Progenitor cell of endocrine pancreas (in vitro differentiated cells): ENCODE measurements at places on chromosomes 1 and 21. TPM values are rescaled to one million over a fixed set of nuclear protein-coding genes. Genes with fewer than 3 reads are reported as not detected.

- no peak overlapping the region for H3K4me3 ChIP-seq
- DNase-seq: no peak
- no peak overlapping the region for H3K27ac ChIP-seq
- no peaks in the 10 kb centered on the region for H3K36me3 ChIP-seq
Measured at GRCh38 chr21:17270229-17270628, 242.6 kb upstream of the CXADR start.

DNA sequence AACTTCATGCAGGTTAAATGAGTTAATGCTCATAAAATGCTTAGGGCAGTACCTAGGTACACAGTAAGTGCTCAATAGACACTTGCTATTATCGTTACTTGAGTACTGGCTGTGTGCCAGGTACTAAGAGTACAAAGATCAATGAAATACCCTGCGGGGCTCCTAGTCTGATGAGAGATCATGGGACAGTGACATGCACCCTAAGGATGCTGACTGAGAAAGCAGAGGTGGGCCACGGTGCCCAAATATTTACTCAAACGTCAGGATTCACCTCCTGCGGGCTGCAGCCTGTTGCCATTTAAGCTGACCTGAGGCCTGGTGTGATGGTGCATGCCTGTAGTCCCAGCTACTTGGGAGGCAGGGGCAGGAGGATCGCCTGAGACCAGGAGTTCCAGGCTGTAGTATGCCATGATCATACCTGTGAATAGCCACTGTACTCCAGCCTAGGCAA, 19.8 kb upstream of the LUZP1 start:
- H3K4me1 ChIP-seq: no peaks in the 10 kb centered on the region
- no peak overlapping the region for H3K27ac ChIP-seq
- no peak for DNase-seq
- H3K36me3 ChIP-seq: no peaks in the 10 kb centered on the region
- no peak overlapping the region for H3K4me3 ChIP-seq

GRCh38 chr1:63903947-63904610, 130.3 kb downstream of the ROR1 start:
- DNase-seq: no peak
- H3K4me3 ChIP-seq: no peak overlapping the region
- no peaks in the 10 kb centered on the region for H3K36me3 ChIP-seq

DNA sequence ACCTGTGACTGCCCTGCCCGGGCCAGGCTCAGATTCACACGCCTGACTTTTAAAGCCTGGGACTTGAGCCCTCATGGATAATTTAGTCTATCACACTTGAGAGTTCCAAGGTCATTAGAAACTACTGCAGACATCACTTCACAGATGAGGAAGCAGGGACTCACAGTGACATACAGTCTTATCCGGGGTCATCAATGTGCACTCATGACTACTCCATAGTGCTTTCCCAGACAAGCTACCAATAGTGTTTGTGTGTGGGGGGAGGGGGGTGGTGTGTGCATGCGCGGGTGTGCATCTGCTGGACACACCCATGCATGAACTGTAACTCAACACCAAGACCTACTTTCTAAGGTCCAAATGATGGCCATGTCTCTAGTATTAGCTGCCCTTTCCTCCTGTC, 16.1 kb upstream of the SLC5A9 start:
- no peaks in the 10 kb centered on the region for H3K36me3 ChIP-seq
- no peak for DNase-seq

The SPRR1A gene
- total RNA-seq: not detected in 2 replicates

DNA sequence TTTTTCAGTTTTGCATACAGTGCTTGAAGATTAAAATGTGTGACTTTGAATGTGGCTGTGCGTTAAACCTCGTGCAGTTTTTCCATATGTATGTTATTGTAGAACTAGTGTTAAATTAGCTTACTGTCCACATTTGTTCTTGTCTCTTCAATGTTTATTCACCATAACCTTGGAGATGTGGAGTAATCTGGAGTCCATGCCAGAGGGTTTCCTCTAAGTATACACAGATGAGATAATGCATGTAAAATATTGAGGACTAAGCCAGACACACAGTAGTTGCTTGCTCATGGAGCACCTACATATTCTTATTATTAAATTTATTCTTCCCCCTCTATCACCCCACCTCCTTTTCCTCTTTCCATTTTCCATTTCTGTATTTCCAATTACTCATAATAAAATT, 7.7 kb upstream of the GIPC2 start:
- H3K27me3 ChIP-seq: no peaks in the 10 kb centered on the region
- no peaks in the 10 kb centered on the region for H3K36me3 ChIP-seq
- no peak for DNase-seq
- H3K4me1 ChIP-seq: peaks cover 3% of the 10 kb centered on the region
- no peak overlapping the region for H3K4me3 ChIP-seq
- no peak overlapping the region for H3K27ac ChIP-seq

The ZNF648 gene
- 0.81 and 1.2 TPM in 2 replicates for total RNA-seq

DNA sequence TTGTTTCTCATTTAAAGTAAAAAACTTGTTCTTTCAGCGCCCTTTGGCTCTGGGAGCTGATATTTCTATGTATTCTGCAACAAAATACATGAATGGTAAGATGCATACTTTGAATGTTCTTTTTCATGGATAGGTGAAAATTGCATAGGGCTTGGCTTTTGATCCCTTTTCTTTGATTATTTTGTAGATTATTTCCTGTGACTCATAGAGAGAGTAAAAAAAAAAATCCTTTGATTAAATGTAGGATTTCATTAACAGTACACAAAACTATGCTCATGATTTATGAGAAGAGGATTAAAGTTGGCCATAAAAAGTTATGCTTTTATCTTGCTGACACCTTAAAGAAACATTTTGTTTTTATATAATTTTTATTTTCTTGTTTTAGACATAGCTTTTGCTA, 18.7 kb downstream of the CTH start:
- peaks cover 27% of the 10 kb centered on the region for H3K36me3 ChIP-seq
- no peaks in the 10 kb centered on the region for H3K27me3 ChIP-seq
- no peak overlapping the region for H3K27ac ChIP-seq
- H3K4me1 ChIP-seq: no peaks in the 10 kb centered on the region

GRCh38 chr1:220887520-220888416, 8.5 kb downstream of the HLX start:
- no peaks in the 10 kb centered on the region for H3K36me3 ChIP-seq
- H3K27me3 ChIP-seq: peaks cover 100% of the 10 kb centered on the region
- no peak overlapping the region for H3K27ac ChIP-seq
- H3K4me1 ChIP-seq: peaks cover 11% of the 10 kb centered on the region

The PEX11B gene
- 21.1 and 23.9 TPM in 2 replicates for total RNA-seq

DNA sequence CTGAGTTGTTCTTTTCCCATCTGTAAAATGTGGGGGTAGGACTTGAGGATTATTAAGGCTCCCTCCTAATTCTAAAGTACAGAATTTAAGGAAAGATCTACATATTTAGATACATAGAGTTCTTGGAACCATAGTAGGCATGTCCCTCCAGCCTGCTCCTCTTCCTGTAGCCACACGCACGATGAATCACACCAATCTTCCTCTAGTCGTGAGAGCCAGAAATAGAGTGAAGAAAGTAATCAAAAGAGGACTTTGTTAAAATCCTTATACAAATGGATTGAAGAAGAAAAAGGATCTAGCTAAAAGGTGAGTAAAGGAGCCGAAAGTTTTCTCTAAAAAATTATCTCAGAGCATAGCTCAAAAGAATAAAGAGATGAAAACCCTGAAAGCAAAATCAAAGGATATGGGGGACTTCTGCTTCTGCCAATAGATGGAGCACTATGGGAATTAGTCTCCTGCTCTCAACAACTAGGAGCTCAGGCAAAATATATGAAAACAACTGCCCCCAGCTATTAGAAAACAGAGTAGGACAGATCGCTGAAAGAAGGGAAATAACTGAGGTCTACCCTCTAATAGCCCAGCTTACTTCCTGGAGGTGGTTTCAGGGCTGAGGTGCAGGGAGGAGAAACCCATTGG, 8.5 kb downstream of the C1orf141 start:
- no peaks in the 10 kb centered on the region for H3K27me3 ChIP-seq
- H3K4me1 ChIP-seq: peaks cover 2% of the 10 kb centered on the region
- no peaks in the 10 kb centered on the region for H3K36me3 ChIP-seq
- H3K27ac ChIP-seq: no peak overlapping the region
- H3K4me3 ChIP-seq: no peak overlapping the region
- DNase-seq: no peak

DNA sequence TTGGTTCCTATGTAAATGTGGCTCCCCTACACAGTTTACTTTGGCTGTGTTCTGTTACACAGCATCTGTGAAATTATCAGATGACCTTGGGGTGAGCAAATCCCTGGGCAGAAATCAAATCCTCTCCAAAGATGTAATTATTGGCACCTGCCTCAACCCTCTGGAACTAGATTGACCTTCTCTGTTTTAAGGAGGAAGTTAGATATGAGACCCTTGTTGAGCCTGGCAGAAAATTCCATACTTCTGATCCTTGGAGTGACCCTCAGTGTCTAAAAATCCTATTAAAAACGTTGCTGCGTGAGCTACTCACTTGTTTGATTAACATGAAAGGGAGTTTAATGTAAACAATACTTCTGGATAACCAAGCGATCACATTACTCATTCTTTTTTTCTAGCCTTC, 122.0 kb downstream of the CLIC6 start:
- DNase-seq: no peak
- H3K36me3 ChIP-seq: no peaks in the 10 kb centered on the region
- H3K27me3 ChIP-seq: no peaks in the 10 kb centered on the region
- H3K27ac ChIP-seq: peak overlapping the region; percentile 51
- peaks cover 37% of the 10 kb centered on the region for H3K4me1 ChIP-seq

DNA sequence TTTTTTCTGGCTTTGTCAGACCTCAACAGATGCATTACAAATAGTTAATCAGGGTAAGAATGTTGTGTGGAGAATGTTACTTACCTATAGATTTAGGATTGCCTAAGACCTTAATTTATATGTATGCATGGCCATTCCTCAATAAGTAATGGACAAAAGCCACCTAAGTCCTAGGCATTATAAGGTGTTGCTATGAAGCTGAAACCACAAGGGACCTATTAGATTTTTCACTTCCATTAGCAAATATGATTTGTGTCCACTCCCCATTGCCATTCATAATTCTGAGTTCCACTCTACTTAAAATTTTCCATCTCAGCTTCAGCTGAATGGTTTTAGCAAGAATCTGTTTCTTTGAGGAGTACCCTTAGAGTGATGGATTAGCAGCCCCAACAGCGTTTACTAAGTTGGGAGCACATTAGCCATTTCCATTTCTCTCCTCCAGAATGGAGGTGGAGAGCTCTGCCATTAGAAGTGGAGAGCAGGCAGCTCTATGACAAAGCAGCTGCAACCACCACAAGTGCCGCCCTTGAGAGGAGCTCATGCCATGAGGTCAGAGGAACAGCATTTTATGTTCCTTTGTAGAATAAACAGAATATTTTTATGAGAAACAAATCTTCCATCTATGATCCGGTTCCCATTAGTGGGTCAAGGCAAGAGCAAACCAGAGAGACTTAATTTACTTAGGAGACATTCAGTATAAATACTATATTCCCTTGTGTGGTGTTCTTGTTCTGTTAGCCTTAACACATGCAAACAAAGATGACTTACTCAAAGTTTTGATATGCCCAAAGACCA, 28.9 kb upstream of the C1orf87 start:
- no peaks in the 10 kb centered on the region for H3K36me3 ChIP-seq
- H3K27me3 ChIP-seq: no peaks in the 10 kb centered on the region
- no peaks in the 10 kb centered on the region for H3K4me1 ChIP-seq

DNA sequence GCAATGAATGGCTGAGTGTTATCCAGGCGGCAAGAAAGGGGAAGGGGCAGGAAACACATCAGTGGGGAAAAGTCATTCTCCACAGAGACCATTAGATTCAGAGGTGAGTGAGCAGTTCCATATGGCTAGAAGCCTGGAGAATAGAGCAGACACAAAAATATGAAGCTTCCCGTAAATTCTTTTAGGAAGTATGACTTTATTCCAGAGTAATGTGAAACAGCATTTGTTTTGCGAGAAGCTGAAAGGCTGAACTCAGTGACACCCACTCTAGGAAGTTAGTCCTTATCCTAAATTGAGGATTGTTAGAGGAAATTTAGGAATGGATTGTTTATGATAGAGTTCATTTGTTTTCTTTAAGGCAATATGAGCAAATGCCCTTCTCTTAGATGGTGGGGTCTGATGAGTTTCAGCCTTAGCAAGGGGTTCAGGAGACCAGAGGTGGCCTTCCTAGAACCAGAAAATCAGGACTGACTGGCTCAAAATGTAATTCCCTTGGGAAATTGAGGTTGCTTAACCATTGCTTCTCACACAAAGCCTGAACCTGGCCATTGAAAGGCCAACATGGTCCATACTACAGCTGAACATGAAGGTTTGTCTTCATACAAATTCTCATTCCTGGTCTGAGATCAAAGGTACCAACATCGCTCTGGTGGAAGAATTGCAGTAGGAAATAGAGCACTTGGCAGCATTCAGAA, 167.5 kb downstream of the TPR start:
- H3K27me3 ChIP-seq: no peaks in the 10 kb centered on the region
- no peaks in the 10 kb centered on the region for H3K36me3 ChIP-seq
- no peak overlapping the region for H3K4me3 ChIP-seq
- no peak overlapping the region for H3K27ac ChIP-seq
- DNase-seq: no peak
- H3K4me1 ChIP-seq: peaks cover 6% of the 10 kb centered on the region

The PAPPA2 gene
- total RNA-seq: 4.1 and 4.2 TPM in 2 replicates

- no peaks in the 10 kb centered on the region for H3K4me1 ChIP-seq
- DNase-seq: no peak
- H3K4me3 ChIP-seq: no peak overlapping the region
- H3K36me3 ChIP-seq: peaks cover 11% of the 10 kb centered on the region
Measured at GRCh38 chr21:32315511-32316281, 17.0 kb downstream of the MRAP start.

DNA sequence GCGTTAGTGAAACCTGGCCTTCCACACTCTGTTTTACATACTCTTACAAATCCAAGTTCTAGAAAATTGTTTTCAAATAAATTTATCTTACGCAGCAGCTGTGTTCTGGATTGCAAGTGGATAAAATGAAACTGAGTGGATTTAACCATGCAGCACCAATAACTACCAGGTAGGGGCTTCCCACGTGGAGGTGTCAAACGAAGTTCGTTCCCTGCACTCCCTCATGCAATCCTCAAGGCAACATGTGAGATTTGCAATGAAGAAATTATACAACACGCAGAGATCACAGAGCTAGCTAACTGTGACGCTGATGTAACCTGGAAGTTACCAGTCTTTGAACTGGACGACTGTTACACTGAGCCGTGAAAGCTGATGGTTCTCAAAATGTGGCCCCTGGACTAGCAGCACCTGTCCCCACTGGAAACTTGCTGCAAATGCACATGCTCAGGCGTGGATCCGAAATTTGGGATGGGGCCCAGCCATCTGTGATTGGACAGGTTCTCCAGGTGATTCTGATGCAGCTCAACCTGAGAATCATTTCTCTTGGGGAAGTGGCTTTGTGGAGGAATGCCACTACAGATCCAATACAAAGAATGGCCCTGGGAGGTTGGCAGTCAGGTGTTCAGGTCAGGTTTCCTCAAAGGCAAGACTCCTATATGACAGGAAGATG, 36.3 kb downstream of the RSPH1 start:
- no peak for DNase-seq
- peak overlapping the region; percentile 19 for H3K4me3 ChIP-seq
- no peaks in the 10 kb centered on the region for H3K36me3 ChIP-seq
- H3K4me1 ChIP-seq: peaks cover 59% of the 10 kb centered on the region

GRCh38 chr1:203305809-203306088, 430 bp downstream of the BTG2 start:
- peaks cover 25% of the 10 kb centered on the region for H3K36me3 ChIP-seq
- DNase-seq: no peak
- no peaks in the 10 kb centered on the region for H3K27me3 ChIP-seq
- peak overlapping the region; percentile 94 for H3K27ac ChIP-seq

GRCh38 chr1:234912548-234913277, 215.9 kb downstream of the TOMM20 start:
- H3K36me3 ChIP-seq: no peaks in the 10 kb centered on the region
- no peak overlapping the region for H3K27ac ChIP-seq
- H3K27me3 ChIP-seq: no peaks in the 10 kb centered on the region
- no peak overlapping the region for H3K4me3 ChIP-seq
- peaks cover 35% of the 10 kb centered on the region for H3K4me1 ChIP-seq
